ENCODE measurements at places on chromosomes 16 and 17.
A peak's percentile ranks its signal among the peaks of the same experiment; 100 is the strongest.

DNA sequence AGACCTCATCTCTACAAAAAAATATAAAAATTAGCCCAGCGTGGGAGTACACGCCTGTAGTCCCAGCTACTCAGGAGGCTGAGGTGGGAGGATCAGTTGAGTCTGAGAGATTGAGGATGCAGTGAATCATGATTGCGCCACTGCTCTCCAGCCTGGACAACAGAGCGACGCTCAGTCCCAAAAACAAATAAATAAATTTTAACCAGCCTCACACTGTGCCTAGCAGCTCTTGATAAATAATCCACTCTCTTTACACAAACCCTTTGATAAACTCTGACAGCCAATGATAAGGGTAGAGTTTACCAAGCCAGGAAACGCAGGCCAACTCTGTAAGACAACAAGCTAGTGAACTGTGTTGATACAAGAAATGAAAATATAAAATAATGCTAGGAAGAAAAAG lies 32.7 kb downstream of the LITAF start:
- no peak for DNase-seq

DNA sequence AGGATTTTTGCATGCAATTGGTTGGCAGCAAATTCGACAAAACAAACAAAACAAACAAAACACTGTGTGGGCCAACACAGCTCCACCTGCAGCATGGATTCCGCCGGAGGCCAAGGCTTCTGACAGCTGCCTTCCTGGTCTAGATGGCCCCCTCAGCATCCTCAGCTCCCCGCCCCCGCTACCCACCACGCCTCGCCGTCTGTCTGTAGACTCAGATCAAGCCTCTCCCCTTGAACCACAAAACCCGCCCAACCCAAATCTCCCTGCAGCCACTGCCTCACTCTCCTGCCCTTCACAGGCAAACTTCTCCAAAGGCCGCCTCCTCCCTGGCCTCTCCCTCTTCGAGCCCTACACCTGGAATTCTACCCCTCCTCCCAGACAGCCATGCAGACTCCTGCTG lies 57.9 kb downstream of the RTN4RL1 start:
- DNase-seq, result peak; percentile 70

DNA sequence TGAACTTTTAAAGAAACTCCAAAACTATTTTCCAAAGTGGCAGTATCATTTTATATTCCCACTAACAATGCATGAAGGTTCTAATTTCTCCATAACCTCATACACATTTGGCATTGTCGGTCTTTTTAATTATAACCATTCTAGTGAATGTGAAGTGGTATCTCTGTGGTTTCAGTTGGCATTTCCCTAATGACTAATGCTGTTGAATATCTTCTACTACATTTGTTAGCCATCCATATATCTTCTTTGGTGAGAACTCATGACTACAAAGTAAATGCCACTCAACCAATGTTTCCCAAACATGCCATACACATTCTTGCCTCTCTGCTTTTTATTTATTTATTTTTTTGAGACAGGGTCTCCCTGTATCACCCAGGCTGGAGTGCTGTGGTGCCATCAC lies 31.7 kb upstream of the TAOK1 start:
- no peak for DNase-seq

DNA sequence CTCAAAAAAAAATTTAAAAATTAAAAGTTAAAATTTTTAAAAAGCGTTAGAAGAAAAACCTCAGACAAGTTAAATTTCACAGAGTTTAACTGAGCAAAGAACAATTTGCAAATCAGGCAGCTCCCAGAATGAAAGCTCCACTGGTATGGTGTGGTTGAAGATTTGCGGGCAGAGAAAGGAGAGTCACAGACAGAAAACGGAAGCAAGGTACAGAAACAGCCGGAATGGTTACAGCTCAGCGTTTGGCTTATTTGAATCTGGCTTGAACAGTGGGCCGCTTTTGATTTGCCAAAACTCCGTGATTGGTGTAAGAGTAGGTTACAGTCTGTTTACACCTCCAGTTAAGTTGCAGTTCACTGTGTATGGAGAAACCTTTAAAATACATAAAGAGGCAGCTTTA lies 297.1 kb downstream of the HS3ST4 start:
- DNase-seq, result no peak

DNA sequence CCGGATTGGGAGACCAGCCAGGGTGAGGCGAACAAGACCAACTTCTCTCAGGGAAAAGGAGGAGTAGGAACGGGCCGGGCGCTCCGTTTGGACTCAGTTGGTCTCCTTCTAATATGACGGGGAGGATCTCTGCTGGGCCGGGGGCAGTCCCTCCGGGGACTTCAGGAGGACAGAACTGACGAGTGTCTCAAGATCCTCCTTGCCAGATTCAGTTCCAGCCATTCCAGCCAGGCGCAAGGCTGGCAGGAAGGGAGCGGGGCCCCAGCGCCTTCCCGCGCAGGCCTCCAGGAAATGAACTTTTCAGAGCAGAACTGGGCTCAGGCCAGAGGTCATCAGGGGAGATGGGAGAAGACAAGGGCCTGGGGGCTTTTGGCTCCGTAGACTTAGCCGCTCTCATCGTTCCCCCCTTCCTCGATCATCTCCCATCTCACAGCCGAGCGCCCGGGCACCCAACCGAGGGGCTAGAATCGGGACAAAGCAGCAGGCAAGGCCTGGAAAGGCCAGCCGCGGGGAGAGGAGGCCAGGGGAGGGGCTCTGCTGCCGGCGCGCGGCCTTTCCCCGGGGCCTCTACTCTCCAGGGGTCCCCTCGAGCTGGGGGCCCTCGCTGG lies 1.6 kb downstream of the ZNF423 start:
- no peak for DNase-seq

DNA sequence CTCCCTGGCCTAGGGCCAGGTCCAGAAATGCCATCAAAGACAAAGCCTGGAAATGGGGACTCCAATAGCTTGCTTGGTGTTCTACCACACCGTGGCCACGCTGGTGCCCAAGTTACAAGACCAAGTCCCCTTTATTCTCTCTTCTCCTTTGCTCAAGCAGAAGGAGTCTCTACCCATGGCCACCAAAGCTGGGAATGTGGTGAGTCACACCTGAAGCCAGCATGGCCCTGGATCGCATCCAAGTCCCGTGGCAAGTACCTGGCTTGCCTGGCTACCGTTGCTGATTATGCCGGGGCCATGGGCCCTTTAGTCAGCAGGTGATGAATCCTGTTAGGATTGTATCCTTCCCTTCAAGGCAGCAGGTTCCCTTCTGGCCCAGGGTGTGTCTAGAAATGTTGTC lies 260.0 kb downstream of the HAPSTR1 start:
- no peak for DNase-seq

GRCh38 chr17:50102164-50102991 lies 7.2 kb downstream of the PDK2 start:
- no peak for DNase-seq

GRCh38 chr17:34275881-34276280 lies 5.9 kb downstream of the CCL7 start:
- DNase-seq, result no peak

DNA sequence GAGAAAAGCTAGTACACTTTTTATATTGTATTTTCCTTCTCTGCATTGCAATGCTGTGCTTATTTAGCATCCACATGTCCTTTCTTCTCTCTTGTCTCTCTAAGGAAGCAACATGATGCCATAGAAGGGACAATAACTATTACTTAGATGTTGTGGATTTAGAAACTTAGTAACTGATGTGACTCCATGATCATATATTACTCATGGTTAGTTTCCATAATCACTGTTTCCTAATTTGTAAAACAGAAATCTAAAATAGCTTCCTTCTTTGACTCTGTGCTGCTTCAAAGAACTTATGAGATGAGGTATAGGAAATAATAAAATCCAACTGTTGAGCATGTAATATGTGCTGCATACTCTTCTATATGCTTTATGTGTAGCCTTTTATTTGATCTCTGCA lies 6.6 kb upstream of the ABCA5 start:
- no peak for DNase-seq

DNA sequence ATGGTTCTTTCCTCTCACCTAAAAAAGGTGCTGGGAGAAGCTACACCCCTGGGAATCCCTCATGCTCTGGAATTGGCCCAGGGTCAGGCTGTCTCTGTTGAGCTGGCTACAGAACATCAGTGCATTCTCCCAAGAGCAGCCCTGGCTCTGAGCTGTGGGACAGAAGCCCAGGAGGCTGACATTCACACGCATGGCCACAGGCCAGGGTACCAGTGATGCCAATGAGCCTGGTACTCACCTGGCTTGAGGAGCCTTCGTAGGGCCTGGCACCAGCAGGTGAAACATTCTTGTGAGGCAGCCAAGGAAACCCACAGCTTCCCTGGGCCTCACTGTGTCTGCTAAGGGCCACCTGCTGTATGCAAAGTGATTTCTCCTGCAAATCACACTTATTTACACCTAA lies 121.7 kb upstream of the CCL2 start:
- DNase-seq, result no peak

GRCh38 chr16:20897253-20897897 lies 2.8 kb downstream of the DCUN1D3 start:
- DNase-seq, result no peak

GRCh38 chr17:14330492-14330962 lies 29.6 kb downstream of the HS3ST3B1 start:
- no peak for DNase-seq

DNA sequence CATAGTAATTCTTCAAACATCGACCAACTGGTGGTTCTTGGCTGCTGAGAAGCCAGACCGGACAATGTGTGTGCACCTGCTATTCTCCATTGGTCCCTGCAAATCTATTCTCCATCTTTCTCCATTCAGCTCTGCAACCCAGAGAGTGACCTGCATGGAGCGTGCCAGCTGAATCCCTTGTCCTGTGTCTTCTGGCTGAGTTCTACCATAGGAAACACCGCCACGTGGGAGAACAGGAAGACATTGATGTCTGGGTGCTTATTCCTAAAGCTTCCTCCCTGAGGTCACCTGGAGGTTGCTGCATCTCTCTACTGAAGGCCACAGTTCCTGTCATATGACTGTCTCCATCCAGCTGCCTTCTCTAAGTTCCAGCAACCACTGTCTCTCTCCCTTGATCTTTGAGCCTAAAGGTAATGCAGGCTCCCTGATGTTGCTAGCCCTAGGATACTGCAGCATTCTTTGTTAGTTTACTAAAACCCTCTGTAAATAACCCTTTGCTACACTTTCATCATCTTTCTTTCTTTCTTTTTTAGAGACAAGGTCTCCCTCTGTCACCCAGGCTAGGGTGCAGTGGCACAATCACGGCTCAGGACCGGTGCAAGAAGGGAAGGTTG lies 10.6 kb upstream of the SMG1 start:
- no peak for DNase-seq

GRCh38 chr16:19219836-19220235 lies 51.8 kb downstream of the SYT17 start:
- DNase-seq, result no peak

- no peak for DNase-seq
Observed at GRCh38 chr17:80152081-80152702, 5.3 kb upstream of the EIF4A3 start.

DNA sequence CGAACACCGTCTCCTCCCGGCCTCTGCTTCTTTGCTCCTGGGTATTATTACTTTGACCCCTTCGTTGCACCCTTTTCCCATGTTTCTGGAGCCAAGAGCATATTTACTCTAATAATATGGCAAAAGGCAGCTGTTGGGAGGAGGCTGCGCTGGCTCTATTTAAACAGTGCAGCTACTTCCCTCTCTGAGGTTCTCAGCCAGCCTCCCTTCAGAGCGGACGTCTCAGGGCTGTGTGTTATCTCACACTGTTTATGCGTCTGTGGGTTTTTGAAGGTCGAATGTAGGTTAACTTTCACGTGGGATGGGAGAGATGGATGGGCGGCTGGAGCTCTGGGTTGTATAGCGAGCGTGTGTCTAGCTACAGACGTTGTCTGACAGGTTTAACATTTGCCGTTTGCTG lies 45.3 kb downstream of the COX4I1 start:
- no peak for DNase-seq

- no peak for DNase-seq
Observed at GRCh38 chr17:48556576-48557401, 11.9 kb upstream of the HOXB2 start.

GRCh38 chr17:41687828-41688640 lies 651 bp upstream of the EIF1 start:
- peak; percentile 69 for DNase-seq

DNA sequence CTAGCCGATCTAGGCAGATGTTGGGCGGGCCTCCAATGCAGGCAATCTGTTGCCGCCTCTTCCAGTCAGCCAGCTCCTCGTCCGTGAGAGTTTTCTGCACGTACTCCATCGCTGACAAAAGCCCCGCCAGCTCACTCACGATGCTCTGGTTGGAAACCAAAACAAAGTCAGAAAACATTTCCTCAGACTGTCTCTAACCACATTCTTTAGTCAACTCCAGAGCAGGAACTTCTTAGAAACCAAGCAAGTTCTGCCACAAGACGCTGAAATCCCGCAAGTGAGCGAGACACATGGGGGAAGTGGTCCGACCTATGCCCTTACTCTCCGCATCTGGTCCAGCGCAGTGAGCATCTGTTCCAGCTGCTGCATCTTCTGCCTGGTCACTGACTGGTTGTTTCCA lies 49.1 kb downstream of the STAT5A start:
- DNase-seq, result no peak

DNA sequence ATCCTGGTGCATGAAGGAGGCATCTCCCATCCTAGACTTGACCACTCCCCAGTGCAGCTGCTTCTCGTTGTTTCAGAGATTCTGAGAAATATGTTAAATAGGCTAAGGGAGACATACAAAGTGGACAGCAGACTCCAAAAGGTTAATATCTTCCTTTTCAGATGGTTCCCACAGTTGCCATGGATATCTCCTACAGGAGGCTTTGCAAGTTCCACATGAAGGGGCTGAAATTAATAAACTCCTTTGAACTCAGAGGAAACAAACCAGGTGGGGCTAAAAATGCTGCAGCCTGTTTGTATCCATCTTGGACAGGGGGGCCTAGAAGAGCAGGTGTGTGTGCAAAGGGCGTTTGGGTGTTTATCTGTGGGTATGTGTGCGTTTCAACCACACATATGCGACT lies 257.4 kb upstream of the XYLT1 start:
- no peak for DNase-seq

GRCh38 chr17:81323411-81323868 lies 28.3 kb upstream of the SLC38A10 start:
- no peak for DNase-seq

DNA sequence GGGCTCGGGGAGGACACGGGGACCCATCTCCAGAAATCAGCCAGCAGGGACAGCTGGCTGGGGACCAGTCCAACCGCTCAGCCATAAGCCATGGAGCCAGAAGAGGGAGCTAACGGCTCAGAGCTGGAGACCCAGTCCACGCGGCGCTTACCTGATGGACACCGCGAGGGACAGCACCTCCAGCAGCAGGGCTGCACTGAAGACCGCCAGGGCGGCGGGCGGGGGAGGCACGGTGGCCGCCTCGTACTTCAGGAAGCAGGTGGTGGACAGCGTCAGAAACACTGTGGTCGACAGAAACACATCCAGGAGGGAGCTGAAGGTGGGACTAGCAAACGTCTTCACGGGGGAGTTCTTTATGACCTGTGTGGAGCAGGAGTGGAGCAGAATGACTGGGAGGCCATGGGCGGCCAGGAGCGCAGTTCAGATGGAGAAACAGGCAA lies 102.6 kb upstream of the CREBBP start:
- DNase-seq, result peak; percentile 89
